ENCODE measurements at places on chromosomes 16 and 17. TPM values are rescaled to one million over a fixed set of nuclear protein-coding genes. Genes with fewer than 3 reads are reported as not detected.

Gene TMEM219
- total RNA-seq = 86.9 TPM

Gene CA7
- not detected for total RNA-seq

Gene TBC1D3
- total RNA-seq = not detected

Gene ANKRD40
- total RNA-seq = 28.8 TPM

Gene SSTR5
- total RNA-seq = not detected

Gene HNF1B
- not detected for total RNA-seq

Gene KRTAP4-4
- total RNA-seq = not detected

Gene COX6A2
- total RNA-seq = not detected

Gene CES3
- 0.44 TPM for total RNA-seq

Gene TERB1
- total RNA-seq = not detected

Gene SKAP1
- 0.42 TPM for total RNA-seq

Gene SEPTIN1
- 0.17 TPM for total RNA-seq

DNA sequence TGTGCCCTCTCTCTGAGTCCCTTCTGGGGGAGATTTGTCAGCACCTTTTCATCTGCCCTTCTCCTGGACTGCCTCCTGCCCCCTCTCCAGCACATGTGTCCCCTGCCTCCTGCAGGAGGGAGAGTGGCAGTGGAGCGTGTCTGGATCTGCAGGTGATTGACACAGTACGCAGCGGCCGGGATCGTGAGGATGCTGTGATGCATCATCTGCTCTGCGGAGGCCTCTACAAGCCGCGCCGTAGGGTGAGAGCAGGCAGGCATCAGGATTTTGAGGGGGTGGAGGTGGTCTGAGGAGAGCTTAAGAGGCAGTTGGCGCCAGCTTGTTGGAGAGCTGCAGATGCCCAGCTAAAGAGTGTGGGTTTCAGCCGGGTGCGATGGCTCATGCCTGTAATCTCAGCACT, 10.9 kb downstream of the SLC9A5 start:
- DNase-seq = no peak

- DNase-seq = peak; percentile 48
Measured at GRCh38 chr17:10844621-10845387, 6.9 kb upstream of the PIRT start.

DNA sequence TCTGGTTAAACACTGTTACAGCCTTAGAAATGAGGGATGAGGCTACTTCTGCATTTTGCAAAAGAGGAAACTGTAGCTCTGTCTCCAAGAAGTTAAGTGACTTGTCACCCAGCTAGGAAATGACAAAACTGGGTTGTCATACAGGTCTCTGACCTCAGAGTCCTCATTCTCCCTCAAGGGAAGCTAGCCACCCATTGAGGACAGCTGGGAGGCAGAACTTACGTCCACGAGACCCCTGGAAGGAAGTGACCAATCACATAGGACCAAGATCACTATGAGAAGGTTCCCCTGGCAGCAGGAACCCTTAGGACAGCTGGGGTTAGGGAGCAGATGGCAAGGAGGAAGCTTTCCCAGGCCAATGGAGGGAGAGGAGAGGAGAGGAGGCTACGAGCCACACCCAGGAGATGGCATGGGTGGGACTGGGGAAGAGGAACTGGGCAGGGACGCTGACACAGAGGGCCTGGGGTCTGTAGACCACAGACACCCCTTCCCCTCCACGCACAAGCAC, 11.2 kb downstream of the METTL22 start:
- no peak for DNase-seq

DNA sequence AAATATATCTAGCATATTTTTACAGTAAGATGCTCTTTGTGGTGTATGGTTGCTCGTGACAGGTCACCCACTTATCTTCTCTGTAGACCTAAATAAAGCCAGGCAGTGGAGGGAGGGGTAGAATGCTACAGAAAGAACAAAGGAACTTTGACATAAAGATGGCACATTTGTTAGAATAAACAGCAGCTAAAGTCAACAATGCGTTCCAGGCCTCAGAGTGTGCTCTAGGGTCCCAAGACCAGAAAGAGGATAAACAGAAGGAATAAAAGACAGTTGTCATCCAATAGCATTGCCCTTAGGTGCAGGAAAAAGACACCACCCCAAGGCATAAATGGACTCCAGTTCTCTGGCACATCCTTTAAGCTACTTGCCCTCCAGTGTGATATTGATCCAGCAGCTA, 523.0 kb upstream of the CDH11 start:
- DNase-seq = no peak

GRCh38 chr16:4298761-4299522, 16.9 kb upstream of the GLIS2 start:
- DNase-seq = peak; percentile 92

- no peak for DNase-seq
Measured at GRCh38 chr17:67974185-67974584, 22.1 kb downstream of the C17orf58 start.

- no peak for DNase-seq
Measured at GRCh38 chr16:85673529-85674417, 15.0 kb downstream of the GINS2 start.

GRCh38 chr17:79125503-79125902, 50.9 kb downstream of the ENGASE start:
- DNase-seq = peak; percentile 10

DNA sequence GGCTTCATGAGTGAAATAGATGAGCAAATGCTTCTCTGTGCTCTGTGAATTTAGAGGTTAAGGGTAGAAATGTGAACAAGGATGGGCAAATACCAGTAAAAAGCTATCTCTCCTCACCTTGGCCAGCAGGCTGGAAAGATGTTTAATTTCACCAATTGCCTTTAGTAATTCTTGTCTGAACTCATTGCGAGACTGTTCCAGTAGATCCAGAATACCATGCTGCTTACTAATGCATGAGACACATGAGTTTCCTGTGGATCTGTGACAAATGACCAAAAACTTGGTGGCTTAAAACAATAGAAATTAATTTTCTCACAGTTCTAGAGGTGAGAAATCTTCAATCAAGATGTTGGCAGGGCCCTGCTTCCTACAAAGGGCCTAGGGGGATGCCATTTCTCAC, 9.3 kb upstream of the ZNF624 start:
- peak; percentile 42 for DNase-seq

GRCh38 chr17:1002412-1002753, 5.5 kb downstream of the TIMM22 start:
- no peak for DNase-seq

GRCh38 chr17:73323409-73324159, 11.8 kb upstream of the CDC42EP4 start:
- no peak for DNase-seq

DNA sequence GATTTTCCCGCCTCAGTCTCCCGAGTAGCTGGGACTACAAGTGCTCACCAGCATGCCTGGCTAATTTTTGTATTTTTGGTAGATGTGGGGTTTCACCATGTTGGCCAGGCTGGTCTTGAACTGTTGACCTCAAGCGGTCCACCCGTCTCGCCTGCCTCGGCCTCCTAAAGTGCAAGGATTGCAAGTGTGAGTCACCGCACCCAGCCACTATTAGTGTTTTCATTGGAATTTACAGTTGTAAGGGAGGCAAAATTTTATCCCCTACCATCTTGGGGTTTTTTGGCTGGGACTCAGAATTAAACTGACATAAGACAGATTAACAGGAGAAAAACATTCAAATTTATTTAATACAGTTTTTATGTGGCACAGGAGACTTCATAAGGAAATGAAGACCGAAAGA, 12.3 kb upstream of the MYCBPAP start:
- peak; percentile 82 for DNase-seq

GRCh38 chr17:44559634-44560554, 2.6 kb downstream of the FZD2 start:
- DNase-seq = peak; percentile 26

DNA sequence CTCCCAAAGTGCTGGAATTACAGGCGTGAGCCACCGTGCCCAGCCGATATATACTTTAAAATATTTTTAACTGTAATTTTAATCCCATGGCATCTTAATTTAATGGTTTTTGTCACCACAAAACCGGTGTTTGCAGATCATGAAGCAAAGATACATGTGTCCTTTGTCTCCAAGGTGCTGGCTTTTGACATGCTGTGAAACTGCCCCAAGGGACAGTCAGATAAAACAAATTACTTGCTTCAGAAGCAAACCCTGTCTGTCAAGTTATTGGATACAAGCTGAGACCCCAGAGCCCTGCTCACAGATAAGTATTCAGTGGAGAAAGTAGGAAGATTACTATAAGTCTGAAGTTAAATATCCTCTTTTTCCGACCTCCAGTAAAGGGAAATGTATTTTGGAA, 39.8 kb downstream of the ARL4D start:
- no peak for DNase-seq

DNA sequence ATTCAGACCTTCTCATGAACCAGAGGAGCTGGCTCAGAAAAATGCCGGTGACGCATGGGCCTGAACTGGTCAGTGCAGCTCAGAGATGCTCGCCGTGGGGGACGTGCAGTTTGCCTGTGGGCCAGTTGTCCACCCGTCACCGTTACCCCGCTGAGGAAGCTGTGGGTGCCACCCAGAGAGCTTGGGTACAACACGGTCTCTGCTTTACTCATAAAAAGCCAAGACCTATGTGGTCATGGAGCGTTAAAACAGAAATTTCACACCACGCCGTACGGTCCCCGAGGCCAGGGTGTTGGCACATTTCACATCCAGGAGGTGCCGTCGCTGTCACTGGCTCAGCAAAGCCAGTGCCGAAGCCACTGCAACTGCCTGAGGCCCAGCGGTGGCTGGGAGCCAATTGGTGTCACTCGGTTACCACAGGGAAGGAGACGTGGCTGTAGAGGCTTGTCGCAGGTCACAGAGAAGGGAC, 120.9 kb downstream of the METRNL start:
- peak; percentile 57 for DNase-seq

DNA sequence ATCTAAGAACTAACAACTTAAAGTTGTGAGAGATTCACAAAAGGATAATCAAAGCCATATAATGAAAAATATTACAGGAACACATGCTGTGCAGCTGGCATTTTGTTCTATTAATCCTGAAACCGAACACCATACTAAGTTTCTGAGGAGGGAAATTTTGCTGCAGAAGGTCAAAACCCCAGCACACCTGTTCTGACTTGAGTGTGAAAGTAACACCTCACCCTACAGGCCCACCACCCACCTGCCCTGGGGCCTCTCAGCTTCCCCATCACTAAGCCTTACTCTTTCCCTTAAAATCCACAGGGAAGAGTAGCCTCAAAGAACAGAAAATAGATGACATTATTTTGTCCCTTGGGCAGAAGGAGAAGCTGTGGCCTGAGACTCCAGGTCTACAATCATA, 44.8 kb downstream of the STAT5A start:
- no peak for DNase-seq

DNA sequence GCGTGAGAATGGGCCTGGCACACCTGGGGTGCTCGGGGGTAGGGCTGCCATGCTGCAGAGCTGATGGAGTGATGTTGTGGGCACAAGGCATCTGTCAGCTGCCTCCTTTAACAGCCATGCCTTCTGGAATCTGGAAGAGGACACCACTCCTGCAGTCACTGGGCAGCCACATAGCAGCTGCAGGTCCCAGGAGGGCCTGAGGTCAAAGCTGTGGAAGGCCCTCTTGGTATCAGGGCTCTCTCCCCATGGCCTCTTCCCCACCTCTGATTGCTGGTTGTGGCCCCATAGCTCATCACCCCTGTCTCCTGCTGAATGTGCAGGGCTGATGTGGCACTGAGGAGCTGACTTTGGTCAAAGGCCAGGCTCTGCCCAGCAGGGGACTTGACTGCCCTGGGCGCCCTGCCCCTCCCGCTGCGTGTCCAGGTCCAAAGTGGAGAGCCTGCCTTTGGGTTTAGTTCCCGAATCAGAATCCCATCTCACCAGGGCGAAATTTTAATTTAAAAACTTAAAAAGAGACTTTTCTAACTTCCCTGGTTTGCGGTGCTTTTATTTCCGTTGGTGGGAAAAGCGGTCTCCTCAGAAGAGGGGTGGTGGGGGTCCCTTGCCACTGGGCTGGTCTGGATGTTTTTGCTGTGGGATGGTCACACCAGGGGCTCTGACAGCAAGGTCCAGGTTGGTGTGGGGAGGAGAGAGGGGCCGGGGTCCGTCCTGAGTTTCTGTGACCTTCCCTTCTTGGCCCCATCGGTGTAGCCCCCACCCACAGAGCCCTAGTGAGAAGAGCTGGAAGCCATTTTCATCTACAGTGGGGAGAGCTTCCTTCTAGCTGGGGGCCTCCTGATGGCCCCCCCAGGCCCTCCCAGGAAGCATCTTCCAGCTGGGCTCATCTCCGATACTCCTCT, 5.9 kb downstream of the UBALD2 start:
- DNase-seq = no peak

- peak; percentile 69 for DNase-seq
Measured at GRCh38 chr17:17236295-17237025, 508 bp downstream of the FLCN start.

DNA sequence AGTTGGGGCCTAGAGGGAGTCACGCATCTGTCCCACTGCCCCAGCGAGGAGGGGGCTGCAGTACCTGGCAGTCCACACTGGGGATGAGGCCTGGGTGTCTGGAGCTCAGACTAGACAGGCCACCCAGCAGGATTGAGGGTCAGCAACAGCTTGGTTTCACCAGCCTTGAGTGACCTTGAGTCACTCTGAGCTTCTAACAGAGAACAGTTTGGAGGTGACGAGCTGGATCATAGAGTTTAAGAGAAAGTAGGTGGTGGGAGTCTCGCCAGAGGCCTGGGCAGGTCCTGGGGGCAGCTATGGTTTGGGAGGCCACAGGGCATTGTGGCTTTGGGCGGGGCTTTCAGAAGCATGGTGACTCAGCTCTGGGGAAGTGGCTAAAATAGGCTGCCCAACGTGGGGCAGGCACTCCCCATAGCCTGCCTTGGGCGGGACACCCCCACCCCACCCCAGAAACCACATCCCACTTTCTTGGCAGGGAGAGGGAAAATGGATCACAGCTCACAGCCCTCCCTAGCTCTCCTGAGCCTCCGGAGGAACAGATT, 20.5 kb downstream of the CDC42EP4 start:
- DNase-seq = peak; percentile 98

GRCh38 chr16:88062341-88063210, 111.3 kb downstream of the BANP start:
- DNase-seq = no peak

GRCh38 chr17:80124351-80124981, 22.5 kb downstream of the EIF4A3 start:
- no peak for DNase-seq

DNA sequence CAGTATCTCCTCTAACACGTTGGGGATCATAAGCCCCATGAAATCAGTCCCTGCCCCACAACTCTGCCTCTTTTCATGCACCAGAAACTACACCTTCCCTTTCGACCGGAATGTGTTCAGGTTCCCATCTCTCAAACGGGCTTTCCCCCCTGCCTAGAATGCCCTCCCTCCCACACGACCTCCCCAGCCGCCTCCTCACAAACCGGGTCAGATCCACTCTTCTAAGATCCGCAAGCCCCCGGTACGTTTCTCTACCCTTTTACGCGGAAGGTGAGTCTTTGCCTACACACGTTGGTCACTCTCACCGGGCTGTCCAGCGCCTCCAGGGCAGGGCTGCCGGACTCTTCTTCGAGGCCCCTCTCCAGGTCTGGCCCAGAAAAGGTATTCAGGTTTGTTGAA, 708 bp downstream of the DHX33 start:
- no peak for DNase-seq
